Fibroblast of skin of left biceps (primary cell): ENCODE measurements at places on chromosomes 5 and 9.

GRCh38 chr9:3271581-3271980 is 254.2 kb downstream of the RFX3 start:
- DNase-seq, result no peak

DNA sequence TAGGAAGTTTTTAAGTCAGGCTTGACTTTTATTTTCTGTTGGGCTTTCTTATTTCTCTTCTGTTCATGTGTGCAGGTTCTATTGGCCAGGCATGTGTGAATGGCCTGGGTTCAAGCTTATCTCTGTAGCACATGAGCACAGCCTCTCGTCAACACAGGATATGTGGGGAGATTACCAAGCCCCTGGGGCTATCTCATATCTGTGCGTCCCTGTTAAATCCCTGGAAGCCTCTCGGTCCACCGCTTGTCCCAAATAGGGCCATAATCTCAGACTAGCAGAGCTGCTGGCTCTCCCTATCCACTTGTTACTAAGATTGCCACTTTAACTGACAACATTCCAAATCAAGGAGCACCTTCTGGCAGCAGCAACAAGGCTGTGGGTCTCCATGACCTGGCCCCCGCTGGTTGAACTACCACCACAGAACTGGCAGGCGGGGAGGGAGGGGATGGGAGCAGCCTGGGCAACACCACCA is 28.4 kb upstream of the EBF1 start:
- DNase-seq, result no peak

- DNase-seq, result no peak
These were observed 33.4 kb upstream of the CDC42SE2 start for GRCh38 chr5:131230406-131230805.

DNA sequence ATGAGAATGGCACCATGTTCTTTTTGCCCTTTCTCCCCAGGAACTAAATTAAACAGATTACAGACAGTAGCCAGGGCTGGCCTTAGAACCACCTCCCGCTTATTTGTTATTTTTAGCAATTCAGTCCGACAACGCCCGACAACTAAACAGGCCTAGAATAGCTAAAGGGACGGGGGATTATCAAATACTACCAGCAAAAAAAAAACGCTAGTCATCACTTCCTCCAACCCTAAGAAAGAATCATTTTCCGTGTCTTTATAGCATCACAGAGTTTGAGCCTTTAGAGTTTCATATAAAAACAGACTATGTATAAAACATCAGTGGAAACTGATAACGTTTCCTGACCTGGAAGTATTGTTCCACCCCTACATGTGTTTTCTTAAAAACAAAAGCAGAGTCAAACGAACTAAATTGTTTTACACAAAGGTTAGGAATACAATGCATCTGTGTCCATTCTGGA is 35.3 kb downstream of the PFDN1 start:
- DNase-seq, result no peak

DNA sequence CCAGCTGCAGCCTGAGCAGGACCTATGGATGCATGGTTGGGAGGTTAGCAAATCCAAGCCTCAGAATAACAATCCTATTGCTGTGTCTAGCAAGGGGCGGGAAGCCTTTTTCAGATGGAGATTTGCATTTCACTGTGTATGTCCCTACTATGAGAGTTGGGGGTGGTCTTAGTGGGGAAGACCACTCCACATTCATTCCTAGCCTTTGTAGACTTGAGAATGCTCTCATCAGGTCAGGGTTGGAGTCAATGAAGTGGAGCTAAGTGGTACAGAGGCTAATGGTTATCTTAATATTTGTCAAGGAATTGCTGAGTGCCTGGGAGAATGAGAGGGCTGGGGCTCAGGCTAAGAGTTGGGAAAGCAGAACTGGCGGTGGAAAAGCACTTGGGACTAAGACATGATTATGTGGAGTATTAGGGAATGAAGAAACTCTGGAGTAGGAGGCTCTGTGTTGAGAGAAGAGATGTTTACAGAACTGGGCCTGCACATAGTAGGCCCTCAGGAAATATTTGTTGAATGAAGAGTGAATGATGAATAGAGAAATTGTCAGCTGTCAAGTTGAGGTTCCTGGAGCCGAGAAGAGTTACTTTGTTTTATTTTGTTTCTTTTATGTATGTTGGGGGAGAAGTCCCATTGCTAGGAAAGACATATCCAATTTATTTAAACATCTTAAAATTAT is 175.5 kb upstream of the SPRY4 start:
- no peak for DNase-seq

DNA sequence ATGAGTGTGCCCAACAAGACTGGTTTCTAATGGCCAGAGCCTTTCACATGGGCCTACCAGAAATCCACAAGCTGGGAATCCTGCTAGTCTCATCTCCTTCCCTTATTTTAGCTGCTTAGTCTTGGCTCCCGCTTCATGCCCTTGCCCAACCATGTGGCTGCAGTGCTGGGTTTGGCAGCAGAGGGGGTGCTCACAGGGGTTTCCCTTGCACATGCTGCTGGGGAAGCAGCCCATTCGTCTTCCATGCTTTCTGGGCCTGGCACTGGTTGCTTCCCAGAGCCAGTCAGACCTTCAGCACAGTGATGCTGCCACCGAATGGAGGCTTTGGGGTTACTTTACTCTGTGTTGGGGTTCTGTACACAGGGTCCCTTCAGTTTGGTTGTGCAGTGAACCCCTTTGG is 26.3 kb downstream of the SLC46A2 start:
- no peak for DNase-seq

- DNase-seq, result no peak
These were observed 195.9 kb downstream of the RFK start for GRCh38 chr9:76198336-76198735.

DNA sequence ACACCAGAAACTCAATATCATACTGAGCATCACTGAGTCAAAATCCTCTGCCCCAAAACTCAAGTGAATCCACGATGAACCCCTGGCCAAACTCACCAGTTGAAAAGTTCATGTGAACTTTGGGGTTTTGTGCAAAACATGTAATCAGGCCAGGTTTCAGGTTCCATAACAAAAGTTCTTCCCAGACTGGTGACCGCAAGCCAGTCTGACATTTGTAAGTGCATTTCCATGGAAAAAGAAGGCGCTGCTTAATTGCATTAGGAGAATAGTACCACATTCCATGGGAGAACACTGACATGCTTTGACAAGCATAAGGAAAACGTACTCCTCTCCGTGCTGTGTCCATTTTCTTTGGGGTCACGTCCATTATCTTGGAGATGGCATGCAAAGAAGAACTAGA is 567.0 kb downstream of the BNC2 start:
- DNase-seq, result no peak

DNA sequence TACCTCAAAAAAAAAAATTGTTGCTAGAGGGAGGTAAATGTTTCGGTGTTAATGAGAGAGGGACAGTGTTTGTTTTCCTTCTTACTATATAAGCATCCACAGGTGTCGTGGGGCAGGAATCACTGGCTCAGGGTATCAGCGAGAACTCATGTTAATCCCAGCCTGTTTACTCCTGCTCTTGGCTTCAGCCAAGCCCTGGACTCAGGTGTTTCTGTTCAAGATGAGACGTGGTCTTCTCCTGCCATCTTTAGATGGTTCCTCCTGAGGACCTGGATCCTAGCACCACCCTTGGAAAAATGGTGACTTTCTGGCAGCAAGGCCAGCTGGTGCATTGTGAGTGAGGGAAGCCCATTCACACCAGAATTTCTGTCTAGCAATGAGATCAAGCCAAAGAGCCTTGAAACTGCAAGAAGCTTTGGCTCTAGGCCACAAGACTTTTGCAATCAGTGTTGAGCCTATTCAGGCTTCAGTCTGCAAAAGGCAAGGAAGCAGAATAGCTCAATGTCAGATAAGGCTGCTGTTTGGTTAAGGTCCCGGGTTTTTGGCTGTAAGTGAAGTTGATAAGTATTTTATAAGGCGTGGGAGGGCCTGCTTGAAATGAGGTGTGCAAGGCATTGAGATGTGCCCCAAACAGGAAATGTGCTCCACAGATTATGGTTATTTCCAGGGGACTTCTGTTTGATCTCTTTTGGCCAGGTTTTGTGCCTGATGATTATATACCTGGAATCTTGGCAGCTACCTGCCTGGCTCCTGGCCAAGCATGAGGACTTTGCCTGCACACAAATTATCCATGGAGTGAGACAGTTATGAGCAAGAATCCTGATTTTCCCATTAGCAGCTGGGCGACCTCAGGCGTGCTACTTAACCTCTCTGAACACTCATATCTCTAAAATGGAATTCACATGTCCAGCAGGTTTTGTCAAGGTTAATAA is 99.8 kb downstream of the TENT4A start:
- DNase-seq, result no peak

DNA sequence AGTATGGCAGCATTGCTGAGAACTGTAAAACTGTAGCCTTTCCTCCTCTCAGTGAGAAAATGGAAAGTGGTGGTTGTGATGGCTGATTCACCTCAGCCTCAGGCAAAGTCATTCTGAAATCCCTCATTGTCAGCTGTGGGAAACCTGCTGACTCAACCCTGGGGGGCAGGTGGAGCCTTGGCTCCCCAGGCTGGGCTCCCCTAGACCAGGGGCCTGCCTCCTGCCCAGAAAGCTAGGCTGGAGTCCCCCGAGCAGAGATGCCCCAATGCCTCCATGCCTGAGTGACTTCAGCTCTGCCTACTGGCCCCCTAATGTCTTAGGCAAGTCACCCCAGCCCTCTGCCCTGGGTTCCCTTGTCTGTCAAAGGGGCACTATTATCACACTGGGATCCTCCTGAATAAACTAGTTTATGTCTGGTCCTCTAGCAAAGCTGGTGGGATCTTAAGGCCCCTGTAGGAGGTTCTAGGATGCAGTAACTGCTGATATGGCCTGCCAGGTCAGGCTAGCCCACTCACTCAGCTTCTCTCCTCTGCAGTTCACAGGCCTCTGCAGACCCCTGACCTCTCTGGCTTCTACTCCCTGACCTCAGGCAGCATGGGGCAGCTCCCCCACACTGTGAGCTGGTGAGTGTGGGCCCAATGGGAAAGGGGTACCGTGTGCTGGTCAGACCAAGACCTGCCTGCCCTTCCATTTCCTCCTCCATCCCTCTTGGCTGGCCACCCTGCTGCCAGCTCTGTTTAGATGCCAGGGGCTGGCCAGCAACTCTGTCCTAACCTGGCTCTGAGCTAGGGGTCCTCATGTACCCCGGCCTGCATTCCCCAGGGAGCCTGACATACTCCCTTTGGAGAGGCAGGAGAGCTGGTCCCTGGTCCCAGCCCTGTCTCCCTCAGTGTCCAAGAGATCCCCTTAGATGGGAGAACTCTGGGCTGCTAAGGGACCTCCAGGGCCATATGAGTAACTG is 24.2 kb downstream of the TCF7 start:
- no peak for DNase-seq

DNA sequence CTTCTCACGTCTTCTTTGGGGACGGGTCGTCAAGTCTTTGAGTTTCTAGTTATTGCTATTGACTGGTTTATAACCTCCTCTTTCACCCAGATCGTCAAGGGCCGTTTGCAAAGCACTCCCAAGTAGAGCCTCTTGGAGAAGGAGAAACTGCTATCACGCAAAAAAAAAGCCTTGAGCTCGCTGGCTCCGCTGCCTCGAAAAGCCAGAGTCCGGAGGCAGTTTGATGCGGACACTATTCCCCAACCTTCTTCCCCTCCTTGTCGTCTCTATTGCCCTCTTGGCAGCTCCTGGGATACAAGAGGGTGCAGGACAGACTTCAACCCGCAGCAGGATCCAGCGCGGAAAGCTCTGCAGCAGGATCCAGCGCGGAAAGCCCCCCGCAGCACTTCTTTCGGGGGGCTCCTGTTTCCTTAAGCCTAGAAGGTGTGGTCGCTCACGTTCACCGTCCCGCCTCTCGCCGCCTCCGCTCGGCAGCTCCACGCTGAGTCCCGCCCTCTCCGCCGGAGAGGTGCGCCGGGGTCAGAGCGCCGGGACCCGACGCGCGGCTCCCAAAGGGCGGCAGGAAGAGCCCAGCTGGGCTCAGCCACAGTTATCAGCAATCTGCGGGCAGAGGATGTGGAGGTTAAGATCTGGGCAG is at the start of gene PCDHAC1:
PCDHAC1 (plus strand) TSS at position 494 of the 637 bp plus-strand sequence. CDS start 594 bp downstream, outside the sequence.
- no peak for DNase-seq

GRCh38 chr9:104758974-104759373 is 5.0 kb upstream of the NIPSNAP3B start:
- DNase-seq, result no peak

DNA sequence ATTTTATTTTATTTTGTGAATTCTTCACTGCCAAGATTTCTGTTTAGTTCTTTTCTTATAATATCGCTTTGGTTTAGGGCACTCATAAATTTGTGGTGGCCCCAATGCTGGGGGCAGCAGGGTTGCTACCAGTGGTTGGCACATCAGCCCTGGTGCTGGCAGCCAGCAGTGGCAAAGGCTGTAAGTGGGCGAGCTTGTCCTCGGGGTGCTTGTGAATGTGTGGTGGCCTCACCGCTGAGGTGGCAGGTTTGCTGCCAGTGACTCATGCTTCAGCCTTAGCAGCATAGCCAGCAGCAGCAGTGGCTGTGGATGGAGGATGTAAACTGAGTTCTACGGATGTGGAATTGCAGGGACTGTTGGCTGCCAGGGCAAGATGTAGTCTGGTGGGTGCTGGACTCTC is 262.9 kb upstream of the DMAC1 start:
- DNase-seq, result no peak

DNA sequence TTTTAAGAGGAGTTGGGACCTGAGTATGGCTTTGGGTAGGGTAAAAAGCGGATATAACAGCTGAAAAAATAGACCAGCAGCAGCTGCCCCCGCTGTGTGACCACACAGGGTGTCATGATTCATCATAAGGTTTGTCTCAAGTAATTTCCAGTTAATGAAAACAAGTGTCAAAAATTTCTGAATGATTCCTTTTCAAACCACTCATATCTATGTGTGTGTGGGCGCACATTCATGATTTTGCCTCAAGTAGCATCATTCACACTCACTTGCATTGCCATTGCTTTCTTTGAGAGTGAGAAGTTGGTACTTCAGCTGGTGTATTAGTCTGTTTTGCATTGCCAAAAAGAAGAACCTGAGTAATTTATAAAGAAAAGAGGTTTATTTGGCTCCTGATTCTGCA is 12.1 kb upstream of the TNFAIP8 start:
- DNase-seq, result no peak

GRCh38 chr9:108663422-108663821 is 192.4 kb downstream of the ACTL7B start:
- DNase-seq, result no peak

- DNase-seq, result no peak
These were observed 39.4 kb downstream of the LYRM7 start for GRCh38 chr5:131210151-131210510.

GRCh38 chr9:15524845-15525455 is 14.2 kb upstream of the PSIP1 start:
- no peak for DNase-seq

DNA sequence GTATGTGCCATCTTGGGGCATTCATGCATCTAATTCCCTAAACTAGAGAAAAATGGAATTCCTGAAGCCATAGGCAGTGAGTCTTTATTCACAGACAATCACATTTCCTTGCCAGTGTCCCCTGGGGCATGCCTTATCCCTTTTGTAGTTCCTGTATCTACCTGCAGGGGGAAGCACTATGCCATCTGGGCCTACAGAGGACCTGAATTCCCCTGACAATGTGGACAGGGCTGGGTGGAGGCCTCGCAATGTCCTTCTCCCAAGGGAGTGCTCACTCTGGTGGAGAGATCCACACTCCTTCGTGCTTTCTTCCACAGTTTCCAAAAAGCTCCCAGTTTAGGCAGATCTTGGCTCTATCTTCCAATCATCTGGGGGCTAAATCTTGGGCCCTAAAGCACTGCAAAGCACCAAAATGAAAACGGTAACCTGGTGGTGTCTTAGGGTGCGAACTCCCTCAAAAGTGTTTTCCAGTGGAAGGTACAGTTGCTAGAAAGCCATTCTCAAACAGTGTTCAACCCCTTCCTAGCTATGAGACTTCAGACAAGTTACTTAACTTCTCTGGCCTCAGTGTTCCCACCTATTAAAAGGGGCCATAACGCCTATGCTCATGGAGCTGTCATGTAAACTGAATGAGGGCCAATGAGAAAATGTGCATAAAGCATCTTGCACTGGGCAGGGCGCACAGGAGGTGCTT is 17.5 kb downstream of the WHRN start:
- DNase-seq, result peak; percentile 13
